ENCODE measurements at places on chromosomes 16 and 17. TPM values are rescaled to one million over a fixed set of nuclear protein-coding genes. Genes with fewer than 3 reads are reported as not detected.

GRCh38 chr16:22235839-22236745 lies 30.0 kb downstream of the EEF2K start:
- DNase-seq = no peak

Gene MCRIP2
- total RNA-seq = 31.9 TPM

- DNase-seq = no peak
These were observed 158.7 kb downstream of the KATNIP start for GRCh38 chr16:27708651-27709050.

DNA sequence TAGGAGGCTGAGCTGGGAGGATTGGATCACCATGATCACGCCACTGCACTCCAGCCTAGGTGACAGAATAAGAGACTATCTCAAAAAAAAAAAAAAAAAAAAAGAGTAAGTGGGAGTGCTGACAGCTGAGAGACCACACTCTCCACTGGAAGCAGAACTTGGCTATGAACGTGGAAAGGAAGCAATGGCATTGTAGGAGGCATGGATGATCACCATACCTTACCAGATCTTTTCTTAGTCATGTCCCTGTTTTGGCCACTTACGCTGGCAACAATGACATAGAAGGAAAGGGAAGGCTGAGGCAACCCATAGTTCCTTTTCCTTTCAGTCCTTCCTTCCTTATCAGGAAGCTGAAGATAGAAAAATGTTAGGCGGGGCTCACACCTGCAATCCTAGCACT lies 3.7 kb upstream of the ATP1B2 start:
- no peak for DNase-seq

DNA sequence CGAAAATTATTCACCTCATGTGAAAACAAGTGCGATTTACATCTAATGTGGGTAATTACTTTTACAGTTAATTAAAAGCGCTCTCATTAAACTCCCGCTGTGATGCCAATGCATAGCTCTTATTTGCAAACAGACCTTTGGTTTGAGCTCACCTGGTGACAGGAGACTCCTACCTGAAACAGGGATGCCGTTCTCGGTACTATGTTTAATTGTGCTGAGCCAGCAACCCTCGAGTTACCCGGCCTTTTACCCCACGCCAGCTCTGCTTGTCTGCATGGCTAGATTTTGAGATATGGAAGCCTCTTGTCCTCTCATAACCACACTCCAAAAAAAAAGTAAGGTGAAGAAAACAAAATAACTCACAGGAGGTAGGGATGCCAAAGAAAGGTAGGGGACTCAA lies 690.4 kb upstream of the RBFOX1 start:
- no peak for DNase-seq

- no peak for DNase-seq
These were observed 78.0 kb upstream of the DOC2B start for GRCh38 chr17:259341-259976.

GRCh38 chr17:39903158-39903884 lies 15.1 kb downstream of the GSDMB start:
- DNase-seq = no peak

- no peak for DNase-seq
These were observed 113.9 kb upstream of the TBX2 start for GRCh38 chr17:61285526-61286320.

DNA sequence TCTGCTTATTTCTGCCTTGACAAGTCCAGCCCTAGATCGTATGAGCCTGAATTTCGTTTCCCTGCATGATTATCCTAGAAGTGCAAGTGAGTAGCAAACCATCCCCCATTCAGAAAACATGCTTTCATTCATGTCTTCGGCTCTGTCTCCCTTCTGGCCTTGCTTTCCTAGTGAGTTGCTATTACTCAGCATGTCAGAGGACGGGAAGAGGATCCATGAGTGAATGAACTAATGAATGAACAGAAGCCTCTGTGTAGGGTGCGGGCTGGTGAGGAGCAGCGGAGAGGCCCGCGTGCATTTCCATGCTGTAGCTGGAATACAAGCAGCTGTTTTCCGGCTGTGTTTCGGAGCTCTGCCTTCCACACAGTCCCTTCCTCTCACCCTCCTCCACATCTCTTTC lies 155.7 kb upstream of the NOL11 start:
- no peak for DNase-seq

DNA sequence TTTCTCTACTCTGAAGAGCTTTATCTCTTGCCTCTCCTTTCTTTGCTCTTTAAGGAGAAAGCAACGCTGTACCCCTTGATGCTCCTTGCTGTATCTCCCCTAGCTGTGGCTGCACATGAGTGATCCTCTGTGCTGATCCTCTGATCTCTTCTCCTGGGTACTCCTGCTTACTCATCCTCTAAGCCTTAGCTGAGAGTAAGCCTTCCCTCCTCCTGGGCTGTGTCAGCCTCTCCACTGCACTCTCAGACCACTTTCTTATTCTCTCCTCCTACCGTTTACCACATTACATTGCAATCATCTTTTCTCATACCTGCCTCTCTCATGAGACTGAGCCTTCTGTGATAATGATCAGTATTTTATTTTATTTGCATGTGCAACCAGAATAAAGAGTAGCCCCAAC lies 25.1 kb downstream of the SOX9 start:
- DNase-seq = no peak

Gene KRT13
- not detected for total RNA-seq

DNA sequence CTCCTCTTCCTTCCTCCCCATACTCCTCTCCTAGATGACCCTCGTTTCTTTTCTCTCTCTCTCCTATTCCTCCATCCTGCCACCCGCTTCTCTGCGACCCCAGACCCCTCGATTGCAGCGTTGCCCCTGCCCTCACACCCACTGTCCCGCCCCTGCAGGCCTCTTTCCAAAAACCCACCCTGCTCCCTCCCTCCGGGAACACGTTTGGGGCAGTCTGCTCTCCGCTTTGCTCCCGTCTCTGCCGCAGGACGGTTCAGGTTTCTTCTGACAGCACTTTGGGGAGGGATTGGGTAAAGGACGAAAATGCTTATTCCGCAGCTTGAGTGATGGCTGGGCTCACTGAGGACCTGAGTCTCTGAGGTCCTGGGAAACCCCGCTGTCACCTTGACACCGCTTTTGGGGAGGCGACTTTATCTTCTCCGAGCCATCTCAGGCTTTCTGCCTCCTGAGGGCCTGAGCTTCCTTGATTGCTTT lies 690 bp downstream of the NDE1 start:
- peak; percentile 39 for DNase-seq

Gene NECAB2
- not detected for total RNA-seq

- DNase-seq = no peak
These were observed 73.0 kb downstream of the OR1D5 start for GRCh38 chr17:2990396-2990795.

- DNase-seq = no peak
These were observed at the start of gene PRSS33 for GRCh38 chr16:2787406-2787805. Gene PRSS33, minus strand, starts transcription at chr16:2787560. Its CDS starts 1,013 bp downstream, at chr16:2786547.

Gene SLFN13
- total RNA-seq = 15.9 TPM

Measured in naive thymus-derived CD8-positive, alpha-beta T cell (primary cell).